ENCODE measurements at places on chromosomes 5 and 9.
A peak's percentile ranks its signal among the peaks of the same experiment; 100 is the strongest.

GRCh38 chr5:68319706-68320412, 104.3 kb downstream of the PIK3R1 start:
- DNase-seq, result no peak

DNA sequence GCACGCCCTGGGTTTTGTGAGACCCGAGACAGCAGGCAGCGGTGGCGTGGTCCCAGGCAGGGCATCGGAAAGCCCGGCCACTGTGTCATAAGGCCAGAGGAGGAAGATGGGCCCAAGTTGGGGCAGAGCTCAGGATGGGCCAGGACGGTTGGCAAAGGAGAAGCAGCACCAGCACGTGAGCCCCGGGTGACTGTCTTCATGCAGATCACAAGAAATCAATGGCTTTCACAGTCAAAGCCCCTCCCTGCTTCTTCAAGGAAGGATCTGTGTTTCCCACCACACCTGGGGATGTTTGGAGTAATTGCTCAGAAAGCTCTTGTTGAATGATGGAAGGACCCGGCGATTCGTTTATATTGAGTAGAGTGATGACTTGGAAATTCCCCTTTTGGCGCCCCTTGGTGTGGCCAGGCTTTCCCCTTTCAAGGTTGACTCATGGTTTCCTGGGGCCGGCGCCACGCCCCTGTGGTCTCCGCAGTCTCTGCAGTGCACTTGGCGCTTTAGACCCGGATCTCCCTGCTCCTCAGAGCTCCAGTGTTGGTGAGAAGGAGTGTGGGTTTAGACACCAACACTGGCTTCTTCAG, 52.1 kb downstream of the IL31RA start:
- peak; percentile 70 for DNase-seq

DNA sequence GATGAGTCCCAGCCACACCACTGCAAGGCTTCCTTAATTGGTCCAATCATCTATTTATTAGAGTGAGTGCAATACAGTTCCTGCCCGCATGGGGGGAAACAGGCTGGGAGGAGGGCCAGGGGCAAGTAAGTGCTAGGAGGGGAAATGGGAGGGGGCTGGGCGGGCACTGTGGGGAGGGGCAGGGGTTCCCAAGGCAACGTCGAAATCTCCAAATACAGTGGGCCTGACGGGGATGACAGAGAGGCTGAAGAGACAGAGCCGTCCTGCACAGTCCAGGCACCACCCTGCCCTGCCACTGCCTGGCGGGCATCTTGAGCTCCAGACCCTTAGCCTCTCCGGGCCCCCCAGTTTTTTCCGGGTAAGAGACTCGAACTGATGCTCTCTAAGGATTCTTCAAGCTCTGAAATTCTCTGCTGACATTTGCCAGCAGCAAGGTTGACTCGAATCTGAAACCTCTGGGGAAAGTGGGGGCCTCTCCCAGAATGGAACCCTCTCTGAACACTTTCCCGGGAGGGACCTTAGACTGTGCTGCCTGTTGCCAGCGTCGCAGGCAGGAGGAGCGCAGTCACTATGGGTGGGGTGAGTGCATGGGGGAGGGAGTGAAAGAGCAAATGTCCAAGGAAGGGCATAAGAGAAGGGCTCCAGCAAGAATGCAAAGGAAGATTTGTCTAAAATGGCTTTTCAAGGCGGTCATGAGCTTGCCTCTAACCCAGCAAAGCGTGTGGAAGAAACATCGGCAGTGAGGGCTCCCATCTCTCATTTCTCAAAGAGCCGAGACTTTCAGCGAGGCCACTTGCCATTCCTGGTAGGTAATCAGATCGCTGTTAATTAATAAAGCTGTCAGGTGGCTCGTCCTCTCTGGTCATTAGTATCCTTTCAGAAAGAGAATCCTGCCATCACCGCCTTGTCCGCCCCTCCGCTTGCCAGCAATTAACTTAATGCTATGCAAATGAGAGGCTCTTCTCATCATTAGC, 99.0 kb downstream of the GTF3C4 start:
- DNase-seq, result peak; percentile 80

- peak; percentile 9 for DNase-seq
Observed at GRCh38 chr5:132528866-132529634, 14.3 kb downstream of the IL5 start.

DNA sequence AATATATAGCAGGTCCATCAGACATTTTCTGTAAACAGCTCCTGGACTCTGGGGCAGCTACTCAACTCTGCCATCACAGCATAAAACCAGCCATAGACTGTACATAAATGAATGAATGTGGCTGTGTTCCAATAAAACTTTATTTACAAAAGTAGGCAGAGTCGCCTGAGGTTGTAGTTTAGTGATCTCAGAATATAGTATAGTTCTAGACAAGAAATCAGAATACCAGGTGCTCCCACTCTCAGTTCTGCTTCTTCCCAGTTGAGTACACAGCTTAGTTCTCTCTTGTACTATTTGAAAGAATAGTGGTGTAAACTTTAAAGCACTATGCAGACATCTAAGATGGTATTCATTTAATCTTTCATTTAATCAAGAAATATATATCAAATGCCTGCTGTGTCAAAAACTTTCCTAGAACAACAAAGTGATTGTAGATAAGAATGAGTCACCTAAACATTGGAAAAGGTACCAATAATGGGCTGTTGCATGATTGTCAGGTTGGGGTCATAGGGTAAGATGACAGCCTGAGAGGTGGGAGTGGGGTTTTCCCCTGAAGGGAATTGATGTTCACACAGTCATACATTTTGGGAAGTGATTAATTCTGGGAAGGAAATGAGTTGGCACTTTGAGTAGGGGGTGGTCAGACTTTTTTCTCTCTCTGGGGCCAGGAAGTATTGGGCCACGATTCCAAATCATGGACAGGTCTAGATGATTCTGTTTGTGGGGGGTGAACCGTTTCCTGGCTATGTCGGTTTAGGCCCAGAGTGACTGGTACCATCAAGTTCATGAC, 37.0 kb downstream of the TNFSF8 start:
- no peak for DNase-seq

Measured in CD4-positive, alpha-beta T cell treated with Interleukin-10 for 1 hour (primary cell).